ENCODE measurements at places on chromosomes 1 and 21.

GRCh38 chr1:245495681-245496080 lies 340.9 kb downstream of the KIF26B start:
- DNase-seq = no peak

GRCh38 chr21:42722153-42722552 lies 68.7 kb downstream of the PDE9A start:
- DNase-seq = no peak

- peak; percentile 28 for DNase-seq
These were observed 41.7 kb downstream of the SEC16B start for GRCh38 chr1:177928194-177928593.

DNA sequence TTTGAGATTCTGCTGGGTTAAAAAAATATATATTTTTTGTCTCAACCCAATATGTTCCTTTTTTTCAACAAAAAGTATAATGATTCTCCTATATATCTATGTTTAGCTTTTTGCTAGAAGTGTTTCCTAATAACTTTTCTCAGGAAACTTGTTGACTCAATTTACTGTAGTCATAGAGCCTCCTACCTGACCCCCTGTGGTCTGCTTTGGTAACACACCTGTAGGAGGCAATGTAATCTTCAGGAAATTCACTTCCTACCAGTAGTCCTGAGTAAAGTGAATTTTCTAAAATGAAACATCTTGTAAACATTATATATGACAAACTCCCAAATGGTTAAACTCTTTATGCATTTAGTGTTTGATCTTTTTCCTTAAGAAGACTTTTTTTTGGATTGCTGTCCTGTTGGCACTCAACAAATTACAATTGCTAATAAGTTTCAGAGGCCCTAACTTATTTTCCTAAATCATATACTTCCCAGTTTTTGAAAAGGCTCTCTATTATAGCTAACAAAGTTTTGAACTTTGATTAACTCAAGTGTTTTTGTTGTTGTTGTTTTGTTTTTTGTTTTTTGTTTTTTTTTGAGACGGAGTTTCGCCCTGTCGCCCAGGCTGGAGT lies 118.3 kb downstream of the OLFML2B start:
- no peak for DNase-seq

- no peak for DNase-seq
These were observed 136.6 kb upstream of the ZNF648 start for GRCh38 chr1:182198006-182198605.

- no peak for DNase-seq
These were observed 57.4 kb upstream of the C1orf21 start for GRCh38 chr1:184329245-184329953.

DNA sequence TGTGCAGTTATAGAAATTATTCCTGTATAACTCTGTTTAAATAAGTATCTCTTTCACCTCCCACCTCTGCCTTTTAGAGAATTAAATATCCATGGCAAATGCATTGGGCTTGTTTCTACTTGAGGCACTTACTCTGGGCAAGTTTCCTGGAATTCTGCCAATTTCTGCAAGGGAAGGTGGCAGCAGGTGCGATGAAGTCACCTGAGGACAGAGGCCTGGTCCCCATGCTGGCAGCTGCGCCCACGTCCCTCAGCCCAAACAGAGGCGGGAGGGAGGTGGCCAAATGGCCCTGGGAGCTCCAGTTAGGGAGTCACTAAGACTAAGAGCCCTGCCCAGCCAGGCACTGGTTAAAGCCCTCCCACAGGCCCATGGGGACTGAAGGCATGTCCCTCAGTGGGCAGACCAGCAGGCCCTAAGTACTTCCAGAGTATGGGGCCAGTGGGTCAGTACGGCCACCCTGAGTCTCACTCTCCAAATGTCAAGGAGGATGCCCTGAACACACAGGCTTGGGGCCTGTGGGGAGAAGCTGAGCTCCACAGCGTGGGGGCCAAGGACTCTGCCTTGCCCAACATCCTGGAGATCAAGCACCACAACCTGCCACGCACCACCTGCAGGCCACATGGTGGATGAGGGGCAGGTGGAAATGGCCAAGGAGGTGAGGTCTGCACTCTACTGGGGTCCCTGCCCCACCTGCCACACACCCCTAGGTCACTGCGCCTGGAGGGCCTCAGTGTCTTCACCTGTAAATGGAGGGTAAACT lies 19.4 kb downstream of the ACOT7 start:
- no peak for DNase-seq

DNA sequence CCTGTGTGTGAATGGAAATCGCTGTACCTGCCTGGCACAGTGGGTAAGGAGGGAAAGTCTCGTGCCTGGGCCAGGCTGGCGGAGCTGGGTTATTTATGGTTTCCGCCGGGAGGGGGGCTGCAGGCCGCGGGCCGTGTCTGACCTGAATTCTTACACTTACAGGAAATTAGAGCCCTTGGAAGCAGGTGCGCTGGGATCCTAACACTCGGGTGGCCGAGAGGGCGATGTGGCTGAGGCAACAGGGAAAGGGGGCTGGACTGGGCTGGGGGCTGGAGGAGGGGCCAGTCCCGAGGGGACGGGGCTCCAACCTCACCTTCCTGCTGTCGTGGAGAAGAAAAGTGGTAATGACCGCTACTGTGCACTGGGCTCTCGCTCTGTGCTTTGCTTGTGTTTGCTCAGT lies 109.4 kb upstream of the WNT4 start:
- DNase-seq = no peak

DNA sequence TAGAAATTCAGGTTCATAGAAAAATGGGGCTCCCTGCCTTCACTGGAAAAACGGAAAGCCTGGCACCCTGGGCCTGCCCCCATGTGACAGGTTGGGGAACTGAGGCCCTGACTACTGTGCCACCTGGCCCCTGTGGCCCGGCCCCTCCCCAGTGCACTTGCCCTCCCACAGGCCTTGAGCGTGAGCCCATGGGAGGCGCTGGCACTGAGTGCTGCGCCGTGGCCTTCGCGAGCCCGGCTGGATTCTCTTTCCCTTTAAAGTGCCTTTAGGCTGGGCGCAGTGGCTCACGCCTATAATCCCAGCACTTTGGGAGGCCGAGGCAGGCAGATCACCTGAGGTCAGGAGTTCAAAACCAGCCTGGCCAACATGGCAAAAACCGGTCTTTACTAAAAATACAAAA lies 45.7 kb downstream of the SLC37A1 start:
- DNase-seq = no peak

DNA sequence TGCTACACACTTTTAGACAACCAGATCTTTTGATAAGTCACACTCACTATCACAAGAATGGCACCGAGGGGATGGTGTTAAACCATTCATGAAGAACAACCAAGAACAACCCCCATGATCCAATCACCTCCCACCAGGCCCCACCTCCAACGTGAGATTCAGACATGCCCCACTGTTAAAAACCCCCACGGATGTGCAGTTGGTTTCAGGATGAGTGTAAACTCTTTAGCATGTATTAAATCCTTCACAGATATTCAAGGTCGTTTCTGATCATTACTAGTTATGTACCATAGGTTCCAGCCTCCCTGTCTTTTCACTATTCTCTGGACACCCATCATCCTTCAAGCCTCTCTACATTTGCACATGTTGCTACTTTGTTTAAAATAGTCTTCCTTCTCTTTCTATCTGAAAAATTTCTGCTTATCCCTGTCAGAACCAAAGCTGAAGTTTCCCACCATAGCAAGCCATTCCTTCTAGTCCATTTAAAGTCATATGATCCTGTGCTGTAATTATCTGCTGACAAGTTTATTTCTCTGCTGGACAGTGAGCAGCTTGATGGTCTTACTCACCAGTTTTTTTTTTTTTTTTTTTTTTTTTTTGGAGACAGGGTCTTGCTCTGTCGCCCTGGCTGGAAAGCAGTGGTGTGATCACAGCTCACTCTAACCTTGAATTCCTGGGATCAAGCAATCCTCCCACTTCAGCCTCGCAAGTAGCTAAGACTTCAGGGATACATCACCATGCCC lies 36.8 kb downstream of the MAP10 start:
- no peak for DNase-seq

- DNase-seq = peak; percentile 64
These were observed 4.0 kb downstream of the CAPN2 start for GRCh38 chr1:223716302-223716862.

- no peak for DNase-seq
These were observed 272.2 kb upstream of the B3GALT2 start for GRCh38 chr1:193458628-193459027.

DNA sequence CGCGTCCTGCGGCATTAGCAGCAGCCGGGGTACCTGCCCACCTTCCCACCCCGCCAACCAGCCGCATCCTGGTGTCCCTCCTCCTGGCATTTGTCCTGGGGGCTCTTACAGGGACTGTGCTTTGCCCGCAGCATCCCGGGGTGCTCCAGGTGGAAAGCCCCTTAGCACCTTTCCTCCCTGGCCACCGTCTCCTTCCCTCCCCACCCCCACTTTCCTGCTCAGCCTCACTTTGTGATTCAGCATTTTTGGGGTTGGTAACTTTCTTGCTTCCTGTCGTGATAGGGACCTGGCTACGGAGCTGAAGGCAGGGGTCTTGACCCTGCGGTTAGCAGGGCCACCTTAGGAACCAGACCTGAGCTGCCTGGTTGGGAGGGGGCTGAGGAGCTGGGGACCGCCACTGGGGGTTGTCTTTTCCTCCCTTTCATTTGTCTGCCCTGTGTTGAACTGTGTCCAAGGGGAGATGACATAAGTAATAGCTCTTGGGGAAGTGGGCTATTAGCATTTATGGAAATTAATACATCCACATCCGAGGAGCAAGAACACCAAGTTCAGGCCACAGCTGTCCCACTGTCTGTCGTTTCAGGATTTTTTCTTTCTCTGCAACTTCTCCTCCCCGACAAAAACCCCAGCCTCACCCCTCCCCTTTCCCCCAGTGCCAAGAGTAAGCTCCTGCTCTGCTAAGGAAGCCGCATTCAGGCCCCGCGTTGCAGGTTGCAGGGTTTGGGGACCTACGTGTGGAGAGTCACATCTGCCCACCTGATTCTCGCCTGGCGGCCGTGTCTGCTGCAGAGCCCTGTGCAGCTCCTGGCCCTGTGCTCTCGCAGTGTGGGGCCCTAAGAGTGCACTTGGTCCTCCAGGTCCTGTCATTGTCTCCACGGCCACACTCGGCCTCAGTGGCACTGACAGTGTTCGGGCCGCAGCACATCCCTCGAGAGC lies 1.6 kb upstream of the NPHP4 start:
- DNase-seq = no peak

GRCh38 chr1:40919475-40920011 lies 57.4 kb upstream of the CITED4 start:
- no peak for DNase-seq

GRCh38 chr1:63794939-63795378 lies 21.1 kb downstream of the ROR1 start:
- DNase-seq = peak; percentile 87

- no peak for DNase-seq
These were observed 12.9 kb downstream of the MRPL37 start for GRCh38 chr1:54212872-54213271.

GRCh38 chr1:204363335-204364114 lies 3.8 kb upstream of the PLEKHA6 start:
- peak; percentile 69 for DNase-seq

- no peak for DNase-seq
These were observed 242.6 kb upstream of the C1orf105 start for GRCh38 chr1:172177849-172178248.

- peak; percentile 98 for DNase-seq
These were observed 104.5 kb upstream of the LMO4 start for GRCh38 chr1:87224201-87224600.

- DNase-seq = no peak
These were observed 69.6 kb downstream of the PIK3R3 start for GRCh38 chr1:46062651-46063319.

GRCh38 chr21:42959728-42960127 lies 14.6 kb upstream of the PKNOX1 start:
- DNase-seq = no peak

DNA sequence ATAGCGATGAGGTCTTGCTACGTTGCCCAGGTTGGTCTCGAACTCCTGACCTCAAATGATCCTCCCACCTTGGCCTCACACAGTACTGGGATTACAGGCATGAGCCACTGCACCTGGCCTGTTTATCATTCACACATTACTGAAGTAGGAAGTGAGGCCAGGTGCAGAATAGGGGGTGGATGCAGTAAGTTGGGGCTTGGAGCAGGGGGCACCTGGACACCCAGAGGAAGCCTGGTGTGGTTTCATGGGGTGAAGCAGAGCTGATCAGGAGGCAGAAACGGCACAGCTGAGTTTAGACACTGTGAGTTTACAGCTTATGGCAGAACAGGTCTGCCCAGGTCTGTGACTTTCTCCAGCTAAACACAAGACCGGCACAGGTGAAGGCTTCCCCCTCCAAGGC lies 4.9 kb downstream of the CDA start:
- no peak for DNase-seq
